Naive thymus-derived CD8-positive, alpha-beta T cell (primary cell): ENCODE measurements at places on chromosomes 5 and 9.

DNA sequence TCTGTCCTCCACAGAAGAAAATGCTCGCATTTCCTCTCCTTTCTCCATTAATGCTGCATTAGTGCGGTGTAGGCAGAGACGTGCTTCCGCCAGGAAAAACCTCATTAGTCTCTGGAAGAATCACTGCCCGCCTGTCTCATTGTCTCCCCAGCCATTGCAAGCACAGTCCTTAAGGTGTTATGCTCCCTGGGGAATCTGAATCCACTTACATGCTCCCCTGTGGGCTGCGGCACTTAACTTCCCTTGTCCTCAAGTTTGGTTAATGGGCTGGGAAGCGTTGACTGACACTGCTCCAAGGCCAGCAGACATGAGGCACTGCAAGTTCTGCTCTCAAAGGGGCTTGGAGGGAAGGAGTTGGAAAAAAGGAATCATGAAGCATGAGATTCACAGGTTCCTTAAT lies 41.6 kb downstream of the TARS1 start:
- DNase-seq, result no peak
- H3K36me3 ChIP-seq, result no peaks in the 10 kb centered on the region
- H3K4me1 ChIP-seq, result no peaks in the 10 kb centered on the region
- H3K27ac ChIP-seq, result no peak overlapping the region
- no peak overlapping the region for H3K4me3 ChIP-seq
- H3K27me3 ChIP-seq, result no peaks in the 10 kb centered on the region

GRCh38 chr9:38278931-38279679 lies 113.4 kb upstream of the ALDH1B1 start:
- H3K36me3 ChIP-seq, result no peaks in the 10 kb centered on the region
- no peaks in the 10 kb centered on the region for H3K27me3 ChIP-seq
- H3K4me3 ChIP-seq, result no peak overlapping the region
- H3K27ac ChIP-seq, result no peak overlapping the region
- DNase-seq, result no peak
- peaks cover 18% of the 10 kb centered on the region for H3K4me1 ChIP-seq

- no peak overlapping the region for H3K27ac ChIP-seq
- H3K4me1 ChIP-seq, result peaks cover 4% of the 10 kb centered on the region
- H3K36me3 ChIP-seq, result no peaks in the 10 kb centered on the region
- no peak for DNase-seq
- H3K4me3 ChIP-seq, result no peak overlapping the region
Measured at GRCh38 chr9:133180953-133181352, 17.2 kb upstream of the GBGT1 start.

DNA sequence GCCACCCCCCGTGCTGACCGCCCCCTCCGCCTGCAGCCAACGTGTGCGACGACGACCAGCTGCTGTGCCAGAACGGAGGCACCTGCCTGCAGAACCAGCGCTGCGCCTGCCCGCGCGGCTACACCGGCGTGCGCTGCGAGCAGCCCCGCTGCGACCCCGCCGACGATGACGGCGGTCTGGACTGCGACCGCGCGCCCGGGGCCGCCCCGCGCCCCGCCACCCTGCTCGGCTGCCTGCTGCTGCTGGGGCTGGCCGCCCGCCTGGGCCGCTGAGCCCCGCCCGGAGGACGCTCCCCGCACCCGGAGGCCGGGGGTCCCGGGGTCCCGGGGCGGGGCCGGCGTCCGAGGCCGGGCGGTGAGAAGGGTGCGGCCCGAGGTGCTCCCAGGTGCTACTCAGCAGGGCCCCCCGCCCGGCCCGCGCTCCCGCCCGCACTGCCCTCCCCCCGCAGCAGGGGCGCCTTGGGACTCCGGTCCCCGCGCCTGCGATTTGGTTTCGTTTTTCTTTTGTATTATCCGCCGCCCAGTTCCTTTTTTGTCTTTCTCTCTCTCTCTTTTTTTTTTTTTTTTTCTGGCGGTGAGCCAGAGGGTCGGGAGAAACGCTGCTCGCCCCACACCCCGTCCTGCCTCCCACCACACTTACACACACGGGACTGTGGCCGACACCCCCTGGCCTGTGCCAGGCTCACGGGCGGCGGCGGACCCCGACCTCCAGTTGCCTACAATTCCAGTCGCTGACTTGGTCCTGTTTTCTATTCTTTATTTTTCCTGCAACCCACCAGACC lies 80.2 kb downstream of the NTNG2 start:
- peak overlapping the region; percentile 99 for H3K4me3 ChIP-seq
- H3K27ac ChIP-seq, result peak overlapping the region; percentile 84
- peaks cover 12% of the 10 kb centered on the region for H3K27me3 ChIP-seq
- H3K36me3 ChIP-seq, result no peaks in the 10 kb centered on the region
- DNase-seq, result peak; percentile 44

- H3K27me3 ChIP-seq, result peaks cover 1% of the 10 kb centered on the region
- no peak overlapping the region for H3K4me3 ChIP-seq
- no peak overlapping the region for H3K27ac ChIP-seq
- H3K36me3 ChIP-seq, result no peaks in the 10 kb centered on the region
- no peak for DNase-seq
Measured at GRCh38 chr5:139960723-139961383, 82.2 kb downstream of the NRG2 start.

GRCh38 chr9:78972303-78972999 lies 599.3 kb upstream of the TLE4 start:
- H3K4me3 ChIP-seq, result no peak overlapping the region
- H3K27ac ChIP-seq, result no peak overlapping the region
- no peaks in the 10 kb centered on the region for H3K27me3 ChIP-seq
- no peaks in the 10 kb centered on the region for H3K4me1 ChIP-seq
- no peak for DNase-seq

DNA sequence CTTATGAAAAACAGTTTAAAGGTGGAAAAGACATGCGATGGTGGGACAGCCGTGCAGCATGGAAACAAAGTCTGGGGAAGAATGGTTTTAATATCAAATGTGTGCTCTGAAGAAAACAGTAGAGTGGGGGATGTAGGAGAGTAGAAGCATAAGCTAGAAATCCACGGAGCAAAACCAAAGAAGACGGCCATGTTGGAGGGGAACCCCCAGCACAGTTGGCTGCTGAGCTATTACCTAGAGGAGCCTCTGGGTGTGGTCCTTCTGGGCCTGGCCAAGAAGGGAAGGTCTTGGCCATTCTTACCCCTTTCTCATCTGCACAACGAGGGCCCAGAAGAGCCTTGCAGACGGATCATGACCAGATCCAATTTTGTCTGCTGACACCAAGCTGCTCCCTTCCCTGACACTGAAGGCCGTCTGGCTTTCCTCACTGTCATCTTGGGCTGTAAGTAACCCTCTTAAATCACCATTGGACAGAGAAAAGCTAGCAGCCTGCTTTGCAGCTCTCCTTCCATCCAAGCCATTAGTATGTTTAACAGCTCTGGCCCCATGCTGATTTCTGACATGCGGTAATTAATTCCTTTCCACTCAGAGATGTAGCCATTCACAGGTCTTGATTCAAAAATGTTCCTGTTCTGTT lies 189.5 kb downstream of the SEC61B start:
- no peak for DNase-seq
- peaks cover 4% of the 10 kb centered on the region for H3K27me3 ChIP-seq
- no peaks in the 10 kb centered on the region for H3K4me1 ChIP-seq
- H3K4me3 ChIP-seq, result no peak overlapping the region
- no peaks in the 10 kb centered on the region for H3K36me3 ChIP-seq
- H3K27ac ChIP-seq, result no peak overlapping the region

GRCh38 chr9:115649991-115650472 lies 503.6 kb upstream of the PAPPA start:
- no peak overlapping the region for H3K27ac ChIP-seq
- H3K27me3 ChIP-seq, result no peaks in the 10 kb centered on the region
- H3K4me1 ChIP-seq, result no peaks in the 10 kb centered on the region
- no peaks in the 10 kb centered on the region for H3K36me3 ChIP-seq
- no peak overlapping the region for H3K4me3 ChIP-seq

DNA sequence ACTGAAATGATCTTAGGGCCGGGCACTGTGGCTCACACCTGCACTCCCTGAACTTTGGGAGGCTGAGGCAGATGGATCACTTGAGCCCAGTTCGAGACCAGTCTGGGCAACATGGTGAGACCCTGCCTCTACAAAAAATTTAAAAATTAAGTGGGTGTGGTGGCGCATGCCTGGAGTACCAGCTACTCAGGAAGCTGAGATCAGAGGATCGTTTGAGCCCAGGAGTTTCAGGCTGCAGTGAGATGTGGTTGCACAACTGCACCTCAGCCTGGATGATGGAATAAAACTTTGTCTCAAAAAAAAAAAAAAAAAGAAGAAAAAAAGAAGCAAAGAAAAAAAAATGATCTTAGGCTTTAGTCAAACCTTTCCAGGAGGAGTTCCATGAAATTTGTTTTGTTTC lies 41.8 kb downstream of the MEF2C start:
- H3K4me3 ChIP-seq, result no peak overlapping the region
- DNase-seq, result no peak
- H3K27me3 ChIP-seq, result peaks cover 3% of the 10 kb centered on the region

GRCh38 chr5:62614355-62614754 lies 35.7 kb downstream of the LRRC70 start:
- no peaks in the 10 kb centered on the region for H3K36me3 ChIP-seq
- DNase-seq, result no peak
- no peaks in the 10 kb centered on the region for H3K27me3 ChIP-seq
- no peaks in the 10 kb centered on the region for H3K4me1 ChIP-seq

DNA sequence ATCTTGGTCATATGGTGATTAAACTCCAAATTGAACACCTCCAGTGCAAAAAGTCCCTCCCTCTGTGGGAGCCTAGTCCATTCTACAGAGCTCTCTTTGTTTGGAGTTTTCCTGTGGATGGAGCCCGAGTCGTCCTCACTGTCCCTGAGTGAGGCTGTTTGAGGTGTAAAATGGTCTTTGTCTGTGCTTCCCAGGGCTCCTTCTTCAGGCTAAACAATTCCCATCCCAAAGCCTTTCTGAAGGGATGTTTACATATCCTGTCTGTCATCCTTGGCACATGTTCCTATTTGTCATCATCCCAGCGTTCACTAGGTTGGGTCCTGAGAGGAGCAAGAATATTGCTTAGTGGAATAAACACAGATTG lies 68.9 kb downstream of the COL27A1 start:
- H3K36me3 ChIP-seq, result no peaks in the 10 kb centered on the region
- H3K27me3 ChIP-seq, result no peaks in the 10 kb centered on the region
- H3K27ac ChIP-seq, result no peak overlapping the region
- no peak overlapping the region for H3K4me3 ChIP-seq
- no peak for DNase-seq

DNA sequence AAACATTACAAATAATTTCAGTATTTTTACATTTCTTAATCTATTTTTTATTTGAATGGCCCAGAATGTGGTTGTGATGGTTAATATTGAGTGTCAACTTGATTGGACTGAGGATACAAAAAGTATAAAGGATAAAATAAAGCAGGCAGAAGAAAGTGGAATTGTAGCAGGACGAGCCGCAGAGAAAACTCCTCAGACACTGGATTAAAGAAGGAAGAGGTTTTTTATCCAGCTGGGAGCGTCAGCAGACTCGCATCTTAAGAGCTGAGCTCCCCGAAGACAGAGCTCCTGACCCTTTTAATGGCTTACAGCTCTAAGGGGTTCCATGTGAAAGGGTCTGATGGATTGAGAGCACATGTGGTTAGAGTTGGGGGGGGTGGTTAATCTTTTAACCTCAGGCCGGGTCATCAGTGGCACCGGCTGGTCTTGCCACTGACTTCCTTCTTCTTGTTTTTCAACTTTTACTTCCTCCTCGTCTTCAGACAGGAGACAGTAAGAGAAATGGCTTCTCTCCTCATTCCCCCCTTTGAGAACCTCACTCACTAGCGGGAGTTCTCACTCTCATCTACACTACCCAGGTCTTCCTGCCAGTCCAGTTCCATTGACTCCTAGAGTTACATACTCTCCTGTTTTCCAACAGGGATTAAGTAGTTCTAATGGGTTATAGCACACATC lies 80.0 kb downstream of the TMEM161B start:
- H3K27ac ChIP-seq, result no peak overlapping the region
- no peaks in the 10 kb centered on the region for H3K4me1 ChIP-seq
- no peak overlapping the region for H3K4me3 ChIP-seq
- H3K27me3 ChIP-seq, result no peaks in the 10 kb centered on the region
- peaks cover 52% of the 10 kb centered on the region for H3K36me3 ChIP-seq

- no peak for DNase-seq
- no peaks in the 10 kb centered on the region for H3K27me3 ChIP-seq
- H3K27ac ChIP-seq, result no peak overlapping the region
- H3K4me1 ChIP-seq, result no peaks in the 10 kb centered on the region
- no peak overlapping the region for H3K4me3 ChIP-seq
Measured at GRCh38 chr5:27700526-27700925, 662.1 kb upstream of the CDH9 start.
